ENCODE measurements at places on chromosomes 11 and 22.

GRCh38 chr11:87136236-87136635, 98.5 kb downstream of the TMEM135 start:
- DNase-seq: no peak

DNA sequence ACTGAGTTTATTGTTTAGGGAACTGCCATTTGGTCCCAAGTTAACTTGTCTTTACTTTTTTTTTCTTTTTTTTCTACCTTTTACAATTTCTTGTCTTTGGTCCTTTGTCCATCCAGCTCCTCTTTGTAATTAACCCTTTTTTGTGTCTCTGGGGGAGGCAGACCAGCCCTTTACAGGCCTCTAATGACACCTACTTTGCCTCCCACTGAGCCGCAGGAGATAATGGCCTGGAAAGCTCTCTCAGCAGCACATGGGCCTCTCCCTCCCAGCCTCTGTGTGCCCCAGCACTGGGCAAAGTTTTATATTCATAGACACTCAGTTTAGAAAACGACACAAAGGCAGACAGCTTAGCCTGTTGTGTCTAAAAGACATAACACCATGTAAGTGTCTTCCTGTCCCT, 480.4 kb downstream of the SOX6 start:
- DNase-seq: no peak

DNA sequence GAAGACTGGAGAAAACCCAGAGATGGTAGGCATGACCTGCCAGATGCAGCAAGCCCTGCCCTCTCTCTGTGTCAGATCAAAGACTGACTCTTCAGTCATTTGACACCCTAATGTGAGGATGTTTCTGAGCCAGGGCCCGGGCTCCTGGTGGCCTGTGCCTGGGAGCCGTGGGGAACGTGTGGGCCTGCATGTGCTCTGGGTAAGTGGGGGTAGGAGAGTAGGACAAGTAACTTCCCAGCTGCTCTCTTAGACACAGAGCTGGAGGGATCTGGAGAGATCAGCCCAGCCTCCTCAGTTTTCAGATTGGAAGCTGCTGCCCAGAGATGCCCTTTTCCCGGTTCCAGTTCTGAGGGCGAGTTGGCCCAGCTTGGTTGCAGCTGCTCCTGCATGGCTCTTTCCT, 110.8 kb downstream of the TEAD1 start:
- DNase-seq: no peak

DNA sequence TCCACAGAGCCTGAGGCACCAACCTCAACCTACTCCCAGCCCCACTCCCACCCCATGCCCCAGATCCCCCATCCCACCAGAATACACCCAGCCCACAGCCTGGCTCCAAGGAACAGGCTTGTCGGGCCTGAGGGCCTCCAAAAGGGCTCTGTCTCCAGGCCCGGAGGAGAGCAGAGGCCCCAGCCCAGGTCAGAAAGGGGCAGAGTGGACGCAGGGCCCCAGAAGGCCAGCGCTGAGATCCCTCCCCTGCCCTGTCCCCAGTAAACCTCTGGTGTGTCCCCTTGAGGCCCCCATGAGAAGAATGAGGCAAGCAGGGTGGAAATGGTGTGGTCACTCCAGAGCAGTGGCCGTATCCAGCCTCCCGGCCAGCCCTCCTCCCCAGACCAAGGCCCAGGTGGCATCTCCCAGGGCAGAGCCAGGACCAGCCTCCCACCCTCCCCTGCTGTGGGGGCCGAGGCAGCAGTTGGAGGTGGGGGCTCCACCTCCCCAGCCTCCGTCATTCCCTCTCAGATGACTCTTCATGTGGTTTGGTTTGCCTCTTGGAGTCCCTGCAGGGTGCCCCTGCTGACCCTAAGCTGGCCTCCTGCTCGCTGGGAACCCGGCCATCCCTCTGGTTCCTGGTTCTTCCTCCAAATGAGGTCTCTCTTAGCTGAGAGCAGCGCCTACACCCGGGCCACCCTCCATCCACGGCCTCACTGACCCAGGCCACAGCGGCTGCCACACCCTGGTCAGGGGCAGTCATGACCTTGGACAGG, 195.0 kb downstream of the IGLL1 start:
- no peak for DNase-seq

GRCh38 chr11:69948256-69949141, 129.3 kb upstream of the FGF3 start:
- DNase-seq: no peak

- DNase-seq: no peak
These were observed 24.5 kb downstream of the RBFOX2 start for GRCh38 chr22:36003972-36004674.

- no peak for DNase-seq
These were observed 907.1 kb downstream of the DLG2 start for GRCh38 chr11:84719935-84720577.

DNA sequence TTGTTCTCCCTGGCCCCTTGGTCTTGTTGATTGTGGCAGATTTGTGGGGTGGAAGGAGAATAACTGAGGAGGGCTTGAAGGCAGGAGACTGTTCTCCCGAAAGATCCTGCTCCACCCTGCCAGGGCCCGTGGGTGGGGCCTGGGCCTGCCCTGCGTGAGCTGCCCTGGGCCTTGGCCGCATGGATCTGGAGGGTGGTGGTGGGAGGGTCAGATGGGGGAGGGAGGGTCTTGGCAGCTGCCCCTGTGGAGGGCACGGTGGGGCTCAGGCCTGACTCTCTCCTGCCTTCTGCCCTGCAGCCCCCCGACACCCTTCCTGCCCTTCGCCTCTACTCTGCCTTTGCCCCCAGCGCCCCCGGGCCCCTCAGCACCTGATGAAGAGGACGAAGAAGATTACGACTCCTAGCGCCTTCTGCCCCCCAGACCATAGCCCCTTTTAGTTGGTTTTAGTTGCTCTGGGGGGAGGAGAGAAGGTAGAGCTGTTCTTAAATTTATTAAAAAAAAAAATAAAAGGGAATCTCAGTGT, 1.9 kb downstream of the DRAP1 start:
- DNase-seq: no peak

- DNase-seq: no peak
These were observed 3.6 kb downstream of the MMP1 start for GRCh38 chr11:102794382-102794781.

- no peak for DNase-seq
These were observed 72.4 kb downstream of the TEAD1 start for GRCh38 chr11:12746593-12747097.

- DNase-seq: peak; percentile 39
These were observed 49.0 kb upstream of the AMPD3 start for GRCh38 chr11:10405865-10406592.

DNA sequence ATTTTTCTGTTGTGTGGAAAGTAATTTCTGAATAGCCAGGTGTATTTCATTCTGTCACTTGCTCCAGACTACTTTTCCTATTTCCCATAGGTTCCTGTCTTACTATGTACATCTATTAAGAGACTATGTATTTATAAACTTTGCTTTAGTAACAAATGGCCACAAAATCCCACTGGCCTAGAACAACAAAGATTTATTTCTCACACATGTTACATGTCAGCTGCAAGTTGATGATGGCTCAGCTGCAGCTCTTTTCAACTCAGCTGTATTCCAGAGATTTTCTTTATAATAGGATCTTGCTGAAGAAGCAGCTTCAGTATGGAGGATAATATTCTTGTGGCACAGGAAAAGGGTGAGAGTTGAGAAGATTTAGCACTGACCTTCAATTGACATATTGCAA, 539.6 kb upstream of the LRRC4C start:
- no peak for DNase-seq

DNA sequence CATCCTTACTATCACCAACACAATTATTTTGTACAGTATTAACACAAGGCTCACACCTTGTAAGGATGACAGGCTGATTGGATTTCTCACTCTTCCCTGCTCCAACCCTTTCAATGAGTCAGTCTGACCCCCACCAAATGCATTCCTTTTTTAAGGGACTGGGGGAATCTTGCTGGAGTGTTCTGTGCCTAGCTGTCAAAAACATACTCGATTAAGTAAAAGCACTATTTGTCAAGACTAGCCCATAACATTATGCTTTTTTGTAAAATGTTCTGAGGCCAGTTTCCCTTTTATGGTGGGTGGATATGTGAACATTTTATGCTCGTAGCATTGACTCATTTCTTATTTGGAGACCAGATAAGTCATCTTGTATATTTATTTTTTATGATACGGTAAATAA, 87.2 kb downstream of the PDHX start:
- DNase-seq: no peak

DNA sequence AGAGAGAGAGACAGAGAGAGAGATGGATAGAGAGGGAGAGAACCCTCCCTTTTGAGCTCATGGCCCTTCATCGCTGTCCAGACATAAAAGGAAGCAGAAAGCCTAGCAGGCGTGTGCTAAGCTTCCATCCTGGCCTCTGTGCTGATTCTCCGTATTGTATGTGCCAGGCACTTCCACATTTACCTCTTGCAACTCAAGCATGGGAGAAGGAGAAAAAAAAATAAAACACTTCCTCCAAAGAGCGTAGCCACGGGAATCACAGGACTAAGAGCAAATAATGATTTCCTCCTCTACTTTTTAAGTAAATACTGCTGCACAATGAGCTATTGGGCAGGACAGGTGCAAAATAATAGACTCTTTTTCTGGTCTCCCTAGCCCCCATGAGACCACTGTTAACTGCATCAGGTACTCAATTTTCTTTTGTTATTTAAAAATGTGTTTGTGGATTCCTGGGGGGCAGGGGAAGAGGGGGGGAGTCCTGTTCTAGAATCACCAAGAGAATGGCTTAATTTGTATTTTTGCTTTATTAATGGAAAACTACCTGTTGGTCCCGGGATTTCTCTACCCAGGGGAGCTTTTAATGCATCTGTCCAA, 154.3 kb downstream of the NXPE2 start:
- no peak for DNase-seq

GRCh38 chr22:26893173-26894110, 236.1 kb downstream of the MIAT start:
- no peak for DNase-seq

GRCh38 chr22:26958378-26958777, 301.0 kb downstream of the MIAT start:
- DNase-seq: no peak

GRCh38 chr11:87425943-87426342, 388.2 kb downstream of the TMEM135 start:
- no peak for DNase-seq

DNA sequence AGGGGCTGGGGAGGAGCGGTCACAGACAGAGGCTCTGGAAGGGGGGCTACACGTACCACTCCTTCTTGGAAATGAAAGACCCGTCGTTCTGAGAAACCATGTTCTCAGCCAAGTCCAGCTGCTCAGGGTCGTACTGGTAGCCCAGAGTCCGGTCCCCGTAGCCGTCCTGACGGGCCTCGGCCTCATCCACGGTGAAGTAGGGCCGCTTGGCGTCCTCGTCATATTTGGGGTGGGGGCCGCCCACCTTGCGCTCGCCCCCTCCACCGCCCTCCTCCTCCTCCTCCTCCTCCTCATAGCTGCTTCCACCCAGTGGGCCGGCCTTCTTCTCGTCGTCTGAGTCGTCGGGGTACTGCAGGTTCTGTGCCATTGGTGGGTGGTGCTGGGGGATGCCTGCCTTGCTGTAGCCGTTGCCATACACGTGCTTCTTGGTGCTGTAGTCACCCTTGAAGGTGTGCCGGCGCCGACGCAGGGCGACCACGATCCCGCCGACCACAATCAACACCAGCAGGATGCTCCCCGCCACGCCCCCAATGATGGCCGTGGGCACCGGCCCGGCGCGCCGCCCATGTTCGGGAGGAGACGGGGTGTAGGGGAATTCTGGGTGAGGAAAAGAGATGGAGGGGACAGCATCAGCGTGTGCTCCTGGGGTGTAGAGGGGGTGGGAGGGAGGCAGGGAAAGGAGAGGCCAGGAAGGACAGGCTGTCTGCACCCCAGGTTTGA, 64.1 kb downstream of the NECTIN1 start:
- DNase-seq: no peak

All from stimulated activated CD8-positive, alpha-beta memory T cell treated with anti-CD3 and anti-CD28 coated beads, Interleukin-15, amount 100 ng/mL, for 4 hours (primary cell).